T-helper 2 cell (primary cell): ENCODE measurements at places on chromosomes 1 and 21.

- DNase-seq = no peak
Observed at GRCh38 chr1:233336554-233337456, 9.3 kb downstream of the MAP3K21 start.

- no peak for DNase-seq
Observed at GRCh38 chr1:223772771-223773160, 60.4 kb downstream of the CAPN2 start.

GRCh38 chr1:167446966-167447365, 71.4 kb downstream of the CD247 start:
- no peak for DNase-seq

DNA sequence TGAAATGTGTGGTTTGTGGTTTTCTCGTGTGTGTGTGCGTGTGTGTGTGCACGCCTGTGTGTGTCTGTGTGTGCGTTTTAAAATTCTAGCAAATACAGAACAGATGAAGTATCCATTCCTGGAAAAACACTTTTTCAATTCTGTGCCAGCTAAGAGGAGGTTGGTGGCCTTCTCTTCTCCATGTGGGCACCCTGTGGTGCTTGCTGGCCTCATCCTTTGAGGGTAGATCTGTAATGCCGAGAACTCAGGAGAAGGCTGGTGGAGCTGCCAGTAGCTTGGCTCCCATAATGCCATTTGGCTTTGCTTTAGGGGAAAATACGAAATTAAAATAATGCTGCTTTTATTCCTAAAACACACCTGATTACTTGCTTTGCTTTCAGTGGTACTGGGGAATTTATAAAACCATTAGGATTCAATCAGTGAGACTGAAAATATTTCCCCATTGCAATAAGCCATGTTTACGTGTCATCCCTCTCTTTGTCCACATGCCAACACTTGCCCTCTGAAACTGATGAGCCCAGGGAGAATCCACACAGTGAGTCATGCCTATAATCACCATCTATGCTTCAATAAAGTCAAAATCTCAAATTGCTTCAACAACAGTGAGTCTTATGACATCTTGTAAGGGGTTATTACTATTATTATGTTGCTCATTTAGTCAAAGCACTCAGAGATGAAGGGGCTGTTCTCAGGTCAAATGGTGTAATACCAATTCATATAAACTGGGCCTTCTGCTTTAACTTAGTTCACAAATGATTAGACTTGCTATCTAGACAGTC, 39.2 kb downstream of the ABCA4 start:
- no peak for DNase-seq

DNA sequence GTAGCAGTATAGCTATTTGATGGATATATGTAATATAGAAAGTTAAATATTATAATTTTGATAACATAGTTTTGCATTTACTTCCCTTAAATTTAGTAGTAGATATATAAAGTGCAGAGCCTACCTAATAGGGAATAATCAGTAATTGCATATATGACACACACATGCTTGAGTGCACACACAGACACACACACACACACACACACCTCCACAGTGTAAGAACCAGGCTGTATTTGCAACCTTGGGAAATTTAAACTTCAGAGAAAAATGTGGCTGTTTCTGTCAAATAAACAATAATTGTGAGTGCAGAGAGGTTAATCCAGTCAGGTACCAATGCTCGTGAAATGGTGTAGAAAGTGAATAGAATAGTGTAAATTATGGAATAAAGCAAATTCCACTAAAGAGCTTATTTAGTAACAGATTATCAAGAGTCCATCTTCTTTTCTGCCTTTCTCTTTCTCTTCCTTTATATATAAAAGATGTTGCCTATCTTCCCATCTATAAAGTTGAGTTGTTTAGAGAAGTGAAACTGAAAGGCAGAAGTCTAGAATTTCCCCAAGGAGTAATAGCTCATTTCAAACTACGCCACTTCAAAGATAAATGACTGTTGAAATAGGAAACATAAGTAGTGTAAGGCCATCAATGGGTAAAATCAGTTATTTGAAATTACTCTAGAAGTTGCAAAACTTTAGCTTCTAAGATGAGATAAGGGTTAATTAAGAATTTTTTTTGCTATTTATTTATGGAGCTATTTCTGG, 273.7 kb downstream of the SRGAP2C start:
- no peak for DNase-seq
